Stimulated activated CD4-positive, alpha-beta T cell treated with anti-CD3 and anti-CD28 coated beads, Interleukin-4, amount 100 ng/mL, for 24 hours (primary cell): ENCODE measurements at places on chromosomes 4 and X.

DNA sequence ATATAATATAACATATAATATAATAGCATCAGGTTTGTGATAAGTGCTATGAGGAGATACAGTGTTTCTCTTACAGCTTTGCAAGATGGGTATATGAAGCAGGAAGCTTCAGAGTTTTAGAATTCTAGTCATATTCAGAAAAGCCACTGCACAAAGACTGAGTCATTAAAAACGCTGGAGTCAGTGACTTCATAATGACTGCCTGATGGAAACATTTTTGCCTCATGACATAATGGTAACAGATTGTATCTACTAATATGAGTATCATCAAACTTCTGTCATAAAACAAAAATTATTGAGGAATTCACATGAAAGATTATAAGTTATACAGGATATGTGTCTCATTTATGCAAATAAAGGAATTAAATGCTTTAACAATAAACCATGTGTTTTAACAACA is 46.8 kb downstream of the EPHA5 start:
- no peak for DNase-seq

- DNase-seq, result no peak
Measured at GRCh38 chr4:177901786-177902185, 459.5 kb upstream of the AGA start.

DNA sequence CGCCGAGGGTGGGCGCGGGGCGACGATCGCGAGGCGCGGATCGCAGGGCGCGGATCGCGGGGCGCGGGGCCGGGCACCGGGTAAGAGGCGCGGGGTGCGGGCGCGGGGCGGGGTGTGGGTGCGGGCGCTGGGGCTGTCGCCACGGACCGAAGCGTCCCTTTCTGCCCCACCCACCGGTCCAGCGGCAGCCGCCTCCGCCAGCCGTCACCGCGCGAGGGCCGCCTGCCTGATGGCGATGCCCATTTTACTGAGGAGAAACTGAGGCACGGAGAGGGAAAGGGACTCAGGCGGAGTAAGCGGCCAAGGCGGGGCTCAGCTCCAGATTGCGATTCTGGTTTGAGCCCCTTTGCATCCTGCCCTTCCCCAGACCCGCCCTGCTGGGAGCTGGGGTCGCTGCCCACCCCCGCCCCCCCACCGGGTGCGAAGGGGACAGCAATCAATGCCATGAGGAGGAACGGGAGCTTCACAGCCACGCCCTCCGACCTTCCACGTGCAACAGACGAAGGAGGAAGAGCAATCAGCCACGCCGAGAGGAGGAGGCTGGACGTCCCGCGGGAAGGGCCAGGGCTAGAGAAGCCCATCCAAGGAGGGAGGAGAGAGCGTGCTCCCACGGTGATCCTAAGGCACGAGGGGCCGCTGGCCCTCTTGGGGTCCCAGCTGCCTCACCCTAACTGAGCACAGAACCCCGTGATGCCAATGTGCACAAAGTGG is 10.9 kb upstream of the MAN2B2 start:
- no peak for DNase-seq

DNA sequence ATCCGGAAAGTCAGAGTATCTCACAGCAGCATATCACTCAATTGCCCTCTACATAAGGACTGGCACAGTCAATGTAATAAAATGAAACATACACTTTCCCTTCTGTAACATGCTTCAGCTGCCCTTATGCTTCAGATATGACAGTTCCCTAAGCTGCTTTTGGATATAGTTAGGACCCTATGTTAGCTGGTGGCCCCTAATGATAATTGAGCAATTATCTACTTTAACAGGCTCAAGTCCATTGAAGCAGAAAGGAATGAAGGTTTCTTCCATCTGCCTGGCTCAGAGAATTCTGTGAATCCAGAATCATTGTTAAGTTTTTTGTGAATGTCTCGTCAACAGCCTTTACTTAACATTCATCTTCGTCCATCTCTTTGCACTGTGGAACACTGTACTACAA is 951.2 kb upstream of the DIAPH2 start:
- DNase-seq, result no peak

DNA sequence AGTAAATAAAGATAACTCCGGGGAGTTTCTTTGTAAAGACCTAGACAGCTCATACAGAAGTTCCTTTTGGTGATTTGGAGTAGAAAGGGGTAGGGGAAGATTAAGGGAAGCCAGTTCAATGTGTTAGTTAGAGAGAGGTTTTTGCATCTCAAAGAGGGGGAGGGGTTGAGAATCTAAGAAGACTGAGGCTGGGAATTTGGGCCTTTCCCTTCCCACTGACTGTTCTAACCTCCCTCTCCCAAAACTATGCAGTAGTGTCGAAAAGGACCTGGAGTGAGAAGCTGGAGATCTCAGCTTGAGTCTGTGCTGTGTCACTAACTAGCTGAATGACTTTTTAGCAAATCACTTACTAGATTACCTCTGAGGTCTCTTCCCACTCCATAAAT is 55.7 kb upstream of the CCDC160 start:
- no peak for DNase-seq

GRCh38 chrX:48591255-48591791 is 6.0 kb upstream of the WDR13 start:
- no peak for DNase-seq

DNA sequence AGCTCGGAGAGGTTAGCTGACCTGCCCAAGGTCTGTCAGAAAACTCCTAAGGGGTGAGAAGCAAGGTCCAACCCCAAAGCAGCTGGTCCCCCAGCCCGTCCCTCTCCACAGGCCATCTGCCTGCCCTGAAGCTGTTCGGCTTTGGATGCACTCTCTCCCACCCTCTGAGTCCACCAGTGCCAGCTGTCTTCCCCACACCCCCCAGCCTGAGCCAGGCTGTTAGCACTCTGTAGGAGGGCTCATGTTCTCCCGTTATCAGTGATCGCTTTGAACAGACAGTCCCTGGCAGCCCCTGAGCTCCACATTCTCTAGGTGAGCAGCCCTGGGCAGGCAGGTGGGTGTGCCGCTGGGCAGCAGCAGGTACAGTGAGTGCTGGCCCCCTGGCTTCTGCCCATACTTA is 16.0 kb downstream of the ZNF185 start:
- no peak for DNase-seq

GRCh38 chr4:185837415-185838103 is 25.6 kb upstream of the SORBS2 start:
- no peak for DNase-seq

- DNase-seq, result no peak
Measured at GRCh38 chr4:57159866-57160265, 49.7 kb upstream of the IGFBP7 start.

DNA sequence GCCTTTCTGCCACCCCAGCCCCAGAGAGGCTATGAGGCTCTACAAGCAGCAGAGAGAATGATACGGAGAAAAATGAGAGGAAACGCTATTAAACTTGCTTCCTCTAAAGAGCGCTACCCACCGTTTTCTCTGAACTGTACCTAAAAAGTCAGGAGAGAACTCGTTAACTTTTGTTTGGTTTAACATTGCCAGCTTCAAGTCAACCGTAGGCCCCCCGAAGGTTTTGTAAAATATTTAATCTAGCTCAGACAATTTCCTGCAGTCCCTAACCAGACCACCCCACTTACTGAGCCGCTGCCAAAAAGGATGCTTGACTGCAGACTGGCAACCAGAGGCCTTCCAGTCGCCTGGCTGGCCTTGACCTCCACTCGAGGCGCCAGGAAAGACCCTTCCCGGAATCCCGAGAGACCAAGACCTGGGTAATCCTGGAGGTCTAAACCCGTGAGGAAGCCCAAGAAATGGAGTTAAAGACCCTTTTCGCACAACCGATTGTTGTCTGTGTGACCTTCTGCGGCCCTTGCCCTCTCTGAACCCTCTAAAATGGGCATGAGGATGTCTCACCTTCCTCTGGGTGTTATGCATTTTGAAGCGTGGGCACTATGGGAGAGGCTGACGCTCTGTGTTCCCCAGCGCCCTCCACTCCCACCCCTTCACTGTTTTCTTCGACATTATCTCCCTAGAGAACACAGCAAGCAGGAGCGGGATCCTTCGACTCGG is 86.3 kb downstream of the BCOR start:
- no peak for DNase-seq

DNA sequence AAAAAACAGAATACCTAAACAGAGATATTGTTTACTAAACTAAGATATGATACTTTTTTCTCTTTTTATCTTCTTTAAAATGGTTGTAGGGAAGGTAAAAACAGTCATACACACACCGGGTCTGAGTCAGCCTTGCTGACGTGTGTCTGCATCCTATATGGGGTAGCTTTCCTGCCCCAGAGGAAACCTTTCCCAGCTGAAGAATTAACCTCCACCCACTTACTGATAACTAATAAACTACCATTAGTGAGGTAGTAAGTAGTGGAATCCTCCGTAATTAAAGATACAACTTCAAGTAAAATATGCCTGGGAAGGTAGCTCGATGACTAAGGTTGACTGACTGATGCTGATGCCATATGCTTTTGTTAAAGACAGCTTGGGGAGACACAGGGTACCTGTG is 312.2 kb downstream of the DCTD start:
- no peak for DNase-seq

DNA sequence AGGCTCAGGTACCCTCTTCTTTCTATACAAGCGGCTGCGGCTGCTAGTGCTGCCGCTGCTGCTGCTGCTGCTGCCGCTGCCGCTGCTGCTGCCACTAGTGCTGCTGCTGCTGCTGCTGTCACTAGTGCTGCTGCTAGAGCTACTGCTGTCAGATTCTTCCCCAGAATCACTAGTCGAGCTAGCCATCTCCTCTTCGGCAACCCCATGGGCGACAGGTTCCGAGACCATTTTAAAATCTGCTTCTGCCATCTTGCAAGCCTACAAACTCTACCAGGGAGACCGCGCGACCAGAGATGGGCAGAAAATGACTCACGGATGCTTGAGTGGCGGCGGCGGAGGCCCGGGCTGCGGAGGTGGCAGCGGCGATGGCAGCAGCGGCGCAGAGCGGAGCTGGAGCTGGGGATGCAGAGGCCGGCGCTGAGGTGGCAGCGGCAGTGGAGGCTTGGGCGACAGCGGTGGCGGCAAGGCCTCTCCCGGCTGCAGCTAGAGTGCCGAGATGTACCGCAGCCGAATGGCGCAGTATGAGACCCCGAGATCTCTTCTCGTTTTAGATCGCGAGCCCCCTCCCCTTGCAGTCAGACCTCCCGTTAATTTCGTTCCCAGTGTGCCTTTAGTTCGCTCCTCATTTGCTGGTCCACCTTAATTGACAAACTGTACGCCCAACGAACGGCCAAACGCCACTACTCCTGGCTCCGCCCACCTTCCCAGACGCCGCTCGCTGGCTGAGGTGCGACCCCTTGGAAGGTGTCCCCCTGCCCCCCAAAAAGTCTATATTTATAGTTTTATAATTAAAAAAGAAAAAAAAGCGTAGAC is at the start of gene NAP1L3:
Gene NAP1L3, minus strand, starts transcription at position 523 of the 813 bp plus-strand sequence. Its CDS starts 274 bp downstream, at position 249.
- DNase-seq, result peak; percentile 66

DNA sequence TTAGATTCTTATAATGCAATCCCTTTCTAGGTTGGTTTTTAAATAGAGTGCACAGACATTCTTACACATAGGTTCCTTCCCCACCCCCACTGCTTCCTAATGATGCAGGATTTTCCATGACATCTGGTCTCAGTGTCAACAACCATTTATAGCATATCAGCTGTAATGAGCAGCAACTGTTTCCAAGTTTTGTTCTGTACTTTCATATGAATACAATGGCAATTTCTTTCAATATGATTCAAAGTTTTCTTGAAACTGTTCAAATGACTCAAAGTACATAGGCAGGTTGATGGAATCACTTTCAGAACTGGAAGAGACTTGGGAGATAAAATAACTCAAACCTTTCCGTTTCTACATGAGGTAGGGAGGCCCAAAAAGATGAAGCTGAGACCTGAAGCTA is 220.7 kb downstream of the CAMK2D start:
- peak; percentile 77 for DNase-seq

- no peak for DNase-seq
Measured at GRCh38 chrX:154303476-154303875, 7.9 kb downstream of the TKTL1 start.

GRCh38 chr4:155566354-155566753 is 100.3 kb upstream of the GUCY1A1 start:
- no peak for DNase-seq

DNA sequence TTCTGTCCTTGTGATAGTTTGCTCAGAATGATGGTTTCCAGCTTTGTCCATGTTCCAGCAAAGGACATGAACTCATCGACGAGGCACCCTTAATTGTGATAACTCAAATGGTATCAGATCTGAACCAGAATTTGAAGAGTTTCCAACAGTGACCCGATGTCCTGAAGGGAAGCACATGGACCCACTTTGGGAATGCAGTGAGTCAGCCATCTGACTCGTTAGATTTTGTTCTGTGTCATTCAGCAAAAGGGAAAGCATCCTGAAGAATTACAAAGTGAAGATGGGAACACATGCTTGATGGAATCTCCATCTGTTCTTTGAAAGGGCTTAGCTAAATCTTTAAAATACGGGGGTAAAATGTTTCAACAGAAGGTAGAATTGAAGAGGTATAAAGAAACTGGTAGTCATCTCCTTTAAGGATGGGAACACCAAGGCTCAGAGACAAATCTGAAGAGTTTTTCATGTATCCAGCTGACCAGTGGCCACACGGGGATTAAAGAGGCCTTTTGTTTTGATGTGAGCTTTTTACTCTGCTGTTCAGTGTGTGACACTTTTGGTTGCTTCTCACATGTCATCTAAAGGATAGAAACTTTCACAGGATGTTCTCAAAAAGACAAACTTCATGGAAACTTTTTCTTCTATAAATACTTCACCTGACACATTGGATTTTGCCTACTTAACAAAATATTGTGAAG is 393.8 kb downstream of the INPP4B start:
- DNase-seq, result no peak

GRCh38 chr4:44147571-44148075 is 301.0 kb downstream of the KCTD8 start:
- DNase-seq, result no peak

GRCh38 chrX:119738742-119739141 is 19.6 kb upstream of the SOWAHD start:
- no peak for DNase-seq

GRCh38 chr4:16659079-16659478 is 239.4 kb downstream of the LDB2 start:
- DNase-seq, result no peak

- no peak for DNase-seq
Measured at GRCh38 chr4:100257567-100257966, 67.3 kb upstream of the DDIT4L start.

- DNase-seq, result no peak
Measured at GRCh38 chrX:150548251-150548650, 20.2 kb upstream of the MTM1 start.

DNA sequence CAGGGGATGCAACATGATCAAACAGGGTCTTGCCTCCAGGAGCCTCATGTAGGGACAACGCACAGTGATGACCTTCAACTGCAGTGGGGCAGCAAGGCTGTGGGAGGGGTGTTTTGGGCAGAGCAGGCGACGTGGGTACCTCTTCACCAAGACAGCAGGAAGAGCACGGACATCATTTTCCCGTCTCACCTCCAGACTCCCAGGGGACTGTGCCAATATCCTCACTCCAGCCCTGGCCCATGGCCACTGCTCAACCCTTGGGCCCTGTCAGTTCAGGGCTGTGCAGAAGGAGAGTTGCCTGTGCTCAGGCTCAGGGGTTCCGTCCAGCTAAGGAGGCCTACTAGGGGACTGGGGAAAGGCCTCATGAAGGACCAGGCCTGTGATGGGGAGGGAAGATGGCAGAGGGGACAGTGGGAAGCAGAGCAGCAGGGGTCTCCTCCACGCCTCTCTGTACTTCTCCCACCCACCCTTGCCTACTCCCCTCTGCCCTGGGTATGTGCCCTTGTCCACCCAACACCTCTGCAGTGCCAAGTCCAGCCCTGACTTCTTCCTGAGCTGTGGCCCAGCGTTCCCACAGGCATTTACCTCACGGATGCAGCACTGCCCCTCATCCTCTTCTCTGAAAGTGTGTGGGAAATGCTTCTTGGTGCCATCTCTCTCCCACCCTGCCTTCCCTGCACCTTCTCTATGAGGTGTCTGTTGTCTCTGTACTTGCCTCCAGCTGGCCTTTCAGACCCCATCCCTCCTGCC is 1.4 kb downstream of the IL9R start:
- no peak for DNase-seq
